CD4-positive, alpha-beta T cell treated with Interferon alpha-2 for 1 hour (primary cell): ENCODE measurements at places on chromosomes 7 and 10.

DNA sequence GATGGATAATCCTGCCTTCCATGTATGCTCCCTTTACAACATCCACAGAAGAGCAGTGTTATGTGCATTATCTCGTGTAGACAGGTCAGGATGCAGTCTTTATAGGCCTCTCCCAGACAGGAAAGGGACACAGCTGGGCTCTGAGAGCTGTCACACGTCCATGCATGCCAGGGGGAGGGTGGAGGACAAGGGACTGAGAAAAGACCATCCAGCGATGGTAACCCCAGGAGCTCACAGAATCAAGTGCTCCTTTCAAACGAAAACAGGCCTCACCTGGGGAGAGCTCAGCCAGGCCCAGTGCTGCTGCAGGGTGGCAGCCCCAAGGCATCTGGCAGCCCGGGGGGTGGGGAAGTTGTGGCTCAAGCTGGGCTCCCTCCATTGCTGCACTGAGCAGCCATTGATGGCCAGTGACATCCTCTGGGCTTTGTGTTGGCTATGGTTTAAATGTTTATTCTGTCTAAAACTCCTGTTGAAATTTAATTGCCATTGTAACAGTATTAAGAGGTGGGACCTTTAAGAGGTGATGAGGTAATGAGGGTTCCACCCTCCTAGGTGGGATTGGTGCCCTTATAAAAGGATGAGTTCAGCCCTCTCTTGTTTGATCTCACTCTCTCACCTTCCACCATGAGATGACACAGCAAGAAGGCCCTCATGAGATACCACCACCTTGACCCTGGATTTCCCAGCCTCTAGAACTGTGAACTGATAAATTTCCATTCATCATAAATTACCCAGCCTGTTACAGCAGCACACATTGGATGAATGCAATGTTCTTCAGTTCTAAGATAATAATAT, 15.7 kb downstream of the JCAD start:
- DNase-seq = no peak

DNA sequence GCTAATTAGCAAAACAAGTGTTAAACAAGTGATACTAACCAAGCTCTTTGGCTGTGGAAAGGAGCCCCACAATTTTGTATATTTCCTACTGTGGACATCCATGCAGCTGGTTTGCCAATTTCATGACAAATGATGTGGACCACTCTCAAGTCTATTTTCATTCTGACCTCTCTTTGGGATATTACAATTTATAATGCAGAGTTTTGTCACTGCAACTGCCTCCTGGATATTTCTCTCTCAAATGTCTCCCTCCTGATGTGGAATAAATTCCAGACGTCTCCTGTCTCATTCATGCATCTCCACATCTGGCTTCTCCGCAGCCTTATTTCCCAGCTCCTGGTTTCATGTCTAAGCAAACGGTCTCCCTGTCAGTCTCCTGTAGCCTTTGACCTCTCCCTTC, 80.6 kb upstream of the RHEB start:
- no peak for DNase-seq

DNA sequence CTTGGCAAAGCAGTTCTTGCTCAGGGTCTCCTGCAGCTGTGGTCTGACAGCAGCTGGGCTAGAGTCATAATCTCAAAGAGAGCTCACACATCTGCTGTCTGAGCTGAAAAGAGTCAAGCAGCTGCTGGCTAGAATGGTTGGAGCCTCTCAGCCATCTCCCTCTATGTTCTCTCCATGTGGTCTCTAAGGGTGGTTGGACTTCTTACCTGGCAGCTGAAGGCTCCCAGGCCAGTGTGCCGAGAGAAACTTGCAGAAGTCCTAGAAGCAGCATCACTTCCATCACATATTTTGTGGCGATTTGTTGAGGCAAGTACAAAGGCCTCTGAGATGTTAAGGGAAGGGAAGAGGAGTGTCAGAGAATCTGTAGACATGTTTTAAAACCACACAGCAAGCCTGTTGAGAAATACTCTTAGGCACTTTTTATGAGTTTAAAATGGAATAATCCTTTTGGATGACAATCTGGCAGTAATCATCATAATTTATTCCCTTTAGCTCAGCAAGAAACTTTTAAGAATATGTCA, 93.2 kb downstream of the REEP3 start:
- no peak for DNase-seq

DNA sequence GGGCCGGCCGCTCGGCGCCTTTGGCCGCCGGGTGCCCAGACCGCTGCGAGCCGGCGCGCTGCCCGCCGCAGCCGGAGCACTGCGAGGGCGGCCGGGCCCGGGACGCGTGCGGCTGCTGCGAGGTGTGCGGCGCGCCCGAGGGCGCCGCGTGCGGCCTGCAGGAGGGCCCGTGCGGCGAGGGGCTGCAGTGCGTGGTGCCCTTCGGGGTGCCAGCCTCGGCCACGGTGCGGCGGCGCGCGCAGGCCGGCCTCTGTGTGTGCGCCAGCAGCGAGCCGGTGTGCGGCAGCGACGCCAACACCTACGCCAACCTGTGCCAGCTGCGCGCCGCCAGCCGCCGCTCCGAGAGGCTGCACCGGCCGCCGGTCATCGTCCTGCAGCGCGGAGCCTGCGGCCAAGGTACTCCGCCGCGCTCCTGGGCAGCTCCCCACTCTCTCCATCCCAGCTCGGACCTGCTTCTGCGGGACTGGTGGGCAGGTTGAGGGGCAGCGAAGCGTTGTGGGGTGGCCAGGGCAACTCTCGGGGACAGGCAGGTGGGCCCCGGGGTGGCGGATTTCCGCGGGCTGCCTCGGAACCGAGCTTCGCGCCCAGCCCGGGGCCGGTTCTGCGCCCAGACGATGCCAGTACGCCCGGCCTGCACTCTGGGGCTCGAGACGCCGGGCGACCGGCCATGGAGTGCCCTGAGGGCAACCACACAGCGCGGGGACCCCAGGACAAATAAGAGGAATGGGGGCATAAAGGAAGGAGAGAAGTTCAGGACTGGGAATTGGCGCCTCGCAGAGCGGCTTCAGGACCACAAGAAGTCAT, 578 bp downstream of the HTRA1 start:
- peak; percentile 9 for DNase-seq

DNA sequence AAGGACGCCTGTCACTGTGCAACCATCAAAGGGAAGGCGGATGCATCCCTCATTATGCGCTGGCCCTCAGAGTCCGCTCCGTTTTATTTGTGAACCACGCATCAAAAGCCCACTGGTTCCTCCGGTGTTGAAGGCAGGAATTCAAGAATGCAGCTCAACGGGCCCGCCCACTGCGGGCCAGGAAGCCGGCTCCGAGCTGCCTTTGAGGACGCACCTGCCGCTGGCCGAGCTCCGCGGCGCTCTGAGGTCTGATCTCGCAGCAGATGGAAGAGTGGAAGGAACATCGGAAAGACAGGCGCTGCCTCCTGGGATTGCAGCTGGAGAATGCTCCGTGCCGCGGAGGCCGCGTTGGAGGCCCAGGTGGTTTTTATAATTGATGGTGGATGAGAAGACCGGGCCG, 56.9 kb upstream of the ADGRA1 start:
- DNase-seq = no peak

DNA sequence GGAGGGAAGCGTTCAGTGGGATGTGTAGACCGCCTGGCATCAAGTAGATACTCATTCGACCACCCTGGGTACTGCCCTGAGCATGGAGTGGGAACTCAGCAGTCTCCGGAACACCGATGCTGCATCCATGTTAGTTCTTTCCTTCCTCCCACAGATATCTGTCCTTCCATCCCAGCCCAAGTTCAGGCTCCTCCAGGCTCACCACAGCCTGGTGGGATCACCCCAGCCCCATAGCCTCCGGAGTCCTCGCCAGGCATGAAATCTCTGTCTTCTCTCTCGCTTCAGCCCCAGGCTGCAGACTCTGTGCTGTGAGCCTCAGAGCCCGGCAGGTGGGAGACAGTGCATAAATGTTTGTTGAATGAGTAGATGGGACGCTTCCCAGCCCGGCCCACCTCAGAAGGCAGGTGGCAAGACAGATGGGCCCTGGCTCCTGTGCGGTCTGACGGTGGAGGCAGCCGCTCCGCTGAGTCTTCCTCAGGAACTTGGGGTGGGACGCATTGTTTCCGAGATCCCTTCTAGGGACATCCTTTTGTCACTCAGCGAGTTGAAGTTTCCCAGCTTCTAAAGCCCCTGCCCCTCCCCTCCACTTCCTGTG, 42.9 kb downstream of the ELFN1 start:
- DNase-seq = no peak

- DNase-seq = no peak
These were observed 750 bp upstream of the CDK14 start for GRCh38 chr7:90595342-90595800.
